ENCODE measurements at places on chromosomes 5 and 9.

DNA sequence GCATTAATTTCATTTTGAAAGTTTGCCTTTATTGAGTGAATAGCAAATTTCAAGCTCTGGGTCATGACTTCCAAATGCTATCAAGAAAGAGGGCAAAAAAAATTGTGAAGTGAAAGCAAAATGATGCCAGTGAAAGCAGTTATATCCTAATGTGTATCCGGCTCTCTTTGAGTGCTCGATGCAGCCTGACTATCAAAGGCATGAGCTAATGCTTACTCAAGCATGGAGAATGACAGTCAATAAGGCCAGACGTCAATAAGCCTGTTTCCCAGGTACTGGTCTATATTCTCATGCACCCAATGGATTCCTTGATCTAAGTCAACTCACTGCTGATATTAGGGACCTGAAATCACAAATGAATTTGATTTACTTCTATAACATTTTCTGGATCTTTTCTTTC is 435.5 kb downstream of the CAAP1 start:
- DNase-seq = no peak

DNA sequence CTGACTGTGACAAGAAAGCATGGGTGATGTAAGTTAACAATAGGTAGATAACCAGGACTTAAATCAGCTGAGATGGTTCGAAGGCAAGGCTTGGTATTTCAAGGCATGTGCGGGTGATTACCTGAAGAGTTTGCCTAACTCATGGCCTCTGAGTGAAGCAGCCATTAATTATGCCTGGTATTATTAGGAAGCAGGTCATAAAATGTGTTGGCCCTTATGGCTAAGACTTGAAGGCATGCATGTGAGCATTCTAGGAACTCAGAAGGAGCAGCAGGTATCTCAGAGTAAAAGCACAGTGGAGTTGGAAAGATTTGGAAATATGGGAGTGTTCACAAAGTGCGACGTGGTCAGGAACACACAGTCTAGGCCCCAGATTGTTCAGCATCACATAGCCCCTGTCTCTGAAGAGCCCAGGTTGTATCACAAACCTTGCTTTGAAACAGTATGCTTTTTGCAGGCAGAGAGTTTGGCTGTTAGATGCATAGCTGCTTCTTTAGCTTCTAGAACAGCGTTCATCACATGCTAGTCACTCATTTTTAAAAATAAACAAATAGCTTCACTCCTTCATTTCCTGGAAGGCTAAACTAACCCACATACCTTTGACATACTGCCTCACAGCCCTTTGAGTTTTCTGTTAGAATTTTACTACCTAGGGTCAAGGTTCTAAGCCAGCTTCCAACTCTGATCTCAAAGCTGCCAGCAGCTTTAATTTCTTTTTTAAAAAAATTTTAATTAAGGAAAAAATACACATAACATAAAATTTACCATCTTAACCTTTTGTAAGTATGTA is 2.1 kb downstream of the HEXB start:
- peak; percentile 27 for DNase-seq

DNA sequence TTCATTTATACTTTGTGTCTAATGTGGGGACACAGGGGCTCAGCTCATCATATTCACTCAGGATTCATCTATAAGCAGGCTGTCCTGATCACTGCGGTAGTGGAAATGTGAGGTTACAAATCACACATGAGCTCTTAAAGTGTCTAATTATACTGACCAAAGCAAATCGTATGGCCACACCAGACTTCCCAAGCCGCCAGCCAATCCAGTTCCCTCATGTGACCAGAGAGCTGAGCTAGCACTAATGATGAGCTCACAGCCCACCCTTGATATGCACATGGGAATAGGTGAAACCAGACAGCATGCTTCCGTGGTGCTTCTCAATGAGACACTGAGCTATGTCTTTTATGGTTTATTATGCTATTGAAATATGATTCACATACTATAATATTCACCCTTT is 17.6 kb downstream of the ECM2 start:
- DNase-seq = no peak

DNA sequence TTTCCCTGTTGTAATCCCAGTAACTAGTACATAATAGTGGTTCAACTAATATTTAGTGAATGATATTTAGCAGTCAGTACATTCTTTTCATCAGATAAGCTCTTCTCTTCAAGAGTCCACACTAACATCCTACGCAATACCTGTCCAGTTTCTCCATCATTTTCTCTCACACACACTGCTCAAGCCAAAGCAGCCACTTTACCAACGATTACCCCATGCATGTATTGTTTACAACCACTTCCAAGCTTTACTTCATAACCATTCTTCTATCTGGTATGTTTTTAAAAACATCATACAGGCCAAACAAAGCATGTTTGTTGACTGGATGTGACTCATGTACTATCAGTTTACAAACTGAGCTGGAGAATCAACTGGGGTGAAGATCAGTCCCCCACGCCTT is 7.3 kb downstream of the UBTD2 start:
- peak; percentile 78 for DNase-seq

GRCh38 chr9:98067184-98067583 is 10.7 kb downstream of the NANS start:
- DNase-seq = no peak

GRCh38 chr5:159230657-159231056 is 21.3 kb upstream of the RNF145 start:
- DNase-seq = no peak

DNA sequence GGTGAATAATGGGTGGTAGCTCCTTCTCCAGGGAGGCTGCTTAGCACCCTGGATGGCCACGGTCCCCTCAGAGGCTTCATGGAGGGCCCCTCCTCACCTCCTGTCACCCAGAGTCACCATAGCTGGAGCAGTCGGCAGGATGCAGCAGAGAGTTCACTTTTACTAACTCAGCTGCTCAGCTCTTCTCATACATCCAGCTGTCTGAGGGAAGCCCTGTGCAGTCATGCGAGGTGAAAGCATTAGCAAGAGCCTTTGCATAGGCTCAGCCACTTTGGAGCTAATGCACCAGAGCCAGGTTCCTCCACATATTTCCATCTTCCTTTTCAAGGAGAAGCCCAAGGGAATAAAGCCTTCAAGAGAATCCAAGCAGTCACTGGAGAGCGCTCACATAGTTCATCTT is 499.2 kb downstream of the BNC2 start:
- no peak for DNase-seq

- peak; percentile 59 for DNase-seq
These were observed 10.5 kb upstream of the GALNT10 start for GRCh38 chr5:154179846-154180710.

DNA sequence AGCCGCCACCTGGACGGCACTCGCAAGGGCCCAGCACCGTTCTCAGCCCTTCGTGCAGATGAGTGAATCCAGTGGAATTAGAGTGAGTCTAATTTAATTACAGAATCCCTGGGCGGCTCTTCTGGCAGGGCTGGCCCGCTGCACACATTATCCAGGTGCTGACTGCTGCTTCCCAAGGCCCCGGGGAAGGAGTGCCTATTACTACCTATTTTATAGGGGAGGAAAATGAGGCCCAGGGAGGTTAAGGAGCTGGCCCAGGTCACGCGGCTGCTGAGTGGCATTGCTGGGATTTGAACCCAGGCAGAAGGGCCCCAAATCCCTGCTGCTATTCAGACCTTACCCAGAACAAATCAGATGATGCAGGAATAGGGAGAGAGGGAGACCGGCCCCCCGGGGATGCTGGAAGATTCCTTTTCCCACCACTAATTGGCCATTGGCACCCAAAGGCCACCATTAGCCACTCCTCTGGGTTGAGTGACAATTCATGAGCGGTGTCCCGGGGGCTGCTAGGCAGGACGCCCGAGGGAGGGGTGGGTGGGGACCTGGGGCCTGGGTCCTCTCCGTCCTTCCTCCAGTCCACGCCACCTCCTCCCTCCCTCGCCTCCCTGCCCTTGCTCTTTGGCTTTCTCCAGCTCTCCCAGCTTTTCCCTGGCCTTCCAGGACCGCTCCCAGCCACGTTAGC is 10.3 kb upstream of the QRFP start:
- DNase-seq = no peak

GRCh38 chr5:104778-105296 is 12.9 kb downstream of the PLEKHG4B start:
- no peak for DNase-seq

DNA sequence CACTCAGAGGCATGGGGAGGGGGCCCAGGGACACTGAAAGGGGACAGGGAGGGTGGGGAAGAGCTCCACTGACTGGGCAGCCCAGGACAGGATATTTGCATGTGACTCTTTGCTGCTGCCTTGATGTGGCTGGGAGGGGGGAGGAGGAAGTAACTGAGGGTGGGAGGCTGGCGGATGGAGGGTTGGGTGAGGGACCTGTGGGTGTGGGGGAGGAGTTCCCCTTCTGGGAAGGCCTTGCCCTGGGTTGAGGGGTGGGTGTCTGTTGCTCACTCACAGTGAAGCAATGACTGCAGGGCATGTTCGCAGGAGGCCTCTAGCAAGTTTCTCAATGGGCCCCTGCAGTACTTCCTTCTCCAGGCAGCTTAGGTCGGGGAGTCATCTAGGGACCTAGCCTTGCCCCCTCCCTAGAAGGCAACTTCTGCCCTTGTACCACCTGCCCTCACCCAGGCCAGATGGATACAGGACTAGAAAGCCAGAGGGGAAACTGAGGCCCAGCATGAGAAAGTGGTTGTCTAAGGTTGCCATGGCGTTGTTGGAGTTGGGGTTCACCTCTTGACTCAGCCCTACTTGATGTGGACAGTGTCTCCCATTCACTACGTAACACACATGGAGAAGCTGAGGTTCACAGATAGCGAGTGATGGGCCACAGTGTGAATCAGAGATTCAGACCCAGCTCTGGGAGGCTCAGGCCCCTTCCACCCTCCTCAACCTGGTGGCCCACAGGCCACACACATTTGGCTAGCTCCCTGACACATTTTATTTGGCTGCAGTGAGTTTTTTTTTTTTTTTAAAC is 3.0 kb downstream of the GRK6 start:
- no peak for DNase-seq

GRCh38 chr5:54156577-54156976 is 153.8 kb downstream of the ARL15 start:
- DNase-seq = no peak

- no peak for DNase-seq
These were observed 397.6 kb downstream of the SPOCK1 start for GRCh38 chr5:137101544-137101943.

DNA sequence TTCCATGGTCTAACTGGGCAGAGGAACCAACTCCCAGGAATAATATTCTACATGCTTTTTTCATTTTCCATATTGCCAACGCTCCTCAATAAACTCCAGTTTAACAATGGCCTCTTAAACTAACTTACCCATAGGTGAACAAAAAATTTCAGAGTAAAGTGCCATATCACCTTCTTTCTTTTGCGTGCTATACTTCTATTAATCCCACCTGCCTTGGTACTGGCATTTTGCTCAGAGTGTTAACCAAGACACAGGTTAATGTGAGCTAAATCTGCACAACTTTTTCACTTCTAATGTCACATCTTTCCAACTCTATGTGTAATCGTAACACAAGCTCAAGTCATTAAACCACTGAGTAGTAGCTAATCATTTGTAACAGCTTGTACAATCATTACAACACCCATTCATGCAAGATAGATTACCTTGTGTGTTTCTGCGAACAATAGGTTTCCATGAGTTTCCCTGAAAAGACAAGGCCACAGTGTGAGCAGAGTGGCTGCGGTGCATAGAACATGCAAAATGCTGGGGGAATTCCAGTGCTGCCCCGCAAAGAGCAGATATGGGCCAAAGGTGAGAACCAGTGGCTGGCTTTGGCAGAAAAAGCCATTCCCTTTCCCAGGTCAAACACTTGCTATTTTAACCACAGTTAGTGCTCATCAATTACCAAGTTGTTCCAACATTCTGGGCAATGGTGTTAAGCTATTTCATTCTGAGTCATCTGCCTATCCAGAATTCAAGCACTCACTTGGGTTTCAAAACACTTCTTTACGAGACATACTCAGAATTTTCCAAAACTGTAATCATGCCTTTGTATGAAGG is 42.8 kb downstream of the TIMD4 start:
- no peak for DNase-seq

DNA sequence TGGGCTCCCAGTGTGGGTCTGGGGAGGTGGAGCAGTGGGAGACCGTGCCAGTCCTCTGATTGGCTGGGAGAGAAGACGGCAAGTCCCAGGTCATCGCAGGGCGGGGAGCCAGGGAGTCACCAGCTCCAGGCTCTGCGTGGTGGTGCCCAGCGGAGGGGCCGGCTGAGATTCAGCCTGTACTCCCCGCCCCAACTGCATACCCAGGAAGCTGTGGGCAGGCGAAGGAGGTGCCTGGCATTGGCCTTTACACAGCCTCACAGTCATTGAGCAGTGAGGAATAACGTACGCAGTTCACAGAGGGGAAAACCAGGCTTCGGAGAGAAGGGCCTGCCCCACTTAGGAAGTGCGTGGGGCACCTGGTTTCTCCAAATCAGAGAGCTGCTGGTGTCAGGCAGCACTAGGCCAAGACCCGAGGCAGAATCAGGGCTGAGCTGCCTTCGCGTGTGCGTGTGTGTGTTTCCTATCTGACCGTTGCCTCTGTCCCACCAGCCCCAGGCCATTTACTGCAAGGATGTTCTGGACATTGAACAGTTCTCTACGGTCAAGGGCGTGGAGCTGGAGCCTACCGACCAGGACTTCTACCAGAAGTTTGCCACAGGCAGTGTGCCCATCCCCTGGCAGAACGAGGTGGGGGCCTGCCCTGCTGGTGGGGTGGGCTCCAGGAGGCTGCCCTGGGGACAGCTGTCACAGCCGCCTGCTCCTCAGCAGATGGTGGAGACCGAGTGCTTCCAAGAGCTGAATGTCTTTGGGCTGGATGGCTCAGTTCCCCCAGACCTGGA is 6.2 kb upstream of the PRR7 start:
- no peak for DNase-seq

DNA sequence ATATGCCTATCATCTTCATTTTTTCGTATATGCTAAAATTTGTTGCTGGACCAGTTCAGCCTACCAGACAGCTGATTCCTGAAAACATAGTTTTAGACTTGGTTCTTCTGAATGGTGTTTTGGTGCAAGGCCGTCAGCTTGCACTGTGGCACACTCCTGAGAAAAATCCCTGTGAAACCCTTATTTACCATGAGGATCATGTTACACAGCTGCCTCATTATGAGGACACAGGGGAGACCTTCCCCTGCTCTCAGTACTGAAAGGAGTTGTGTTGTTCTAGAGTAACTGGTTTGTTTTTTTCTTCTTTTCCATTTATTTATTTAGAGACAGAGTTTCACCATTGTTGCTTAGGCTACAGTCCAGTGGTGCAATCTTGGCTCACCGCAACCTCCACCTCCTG is 37.6 kb downstream of the MAST4 start:
- DNase-seq = no peak

GRCh38 chr5:106545325-106545724 is 1125.4 kb downstream of the EFNA5 start:
- DNase-seq = no peak

- DNase-seq = no peak
These were observed 71.6 kb downstream of the PKD2L2 start for GRCh38 chr5:137960819-137961218.

- DNase-seq = no peak
These were observed 726 bp upstream of the PSMB7 start for GRCh38 chr9:124415852-124416484.

GRCh38 chr5:139410121-139410992 is 6.5 kb upstream of the SPATA24 start:
- DNase-seq = no peak

DNA sequence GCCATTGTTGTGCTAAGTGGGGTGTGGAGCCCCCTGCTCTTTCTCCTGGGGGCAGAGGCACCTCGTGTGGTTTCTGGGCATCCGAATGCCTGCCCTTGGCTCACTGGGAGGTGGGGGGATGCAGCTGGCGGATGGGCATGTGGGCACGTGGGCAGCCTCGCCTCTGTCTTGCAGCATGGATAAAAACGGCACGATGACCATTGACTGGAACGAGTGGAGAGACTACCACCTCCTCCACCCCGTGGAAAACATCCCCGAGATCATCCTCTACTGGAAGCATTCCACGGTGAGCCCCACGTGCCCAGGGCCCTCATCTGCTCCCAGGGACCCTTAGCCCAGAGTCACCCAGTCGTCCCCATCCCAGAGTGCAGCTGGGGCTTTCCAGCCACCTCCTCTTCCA is 25.3 kb downstream of the PTGES2 start:
- DNase-seq = no peak

All from SJSA1 (cell line).